Caki2 (cell line): ENCODE measurements at places on chromosomes 5 and 9. TPM values are rescaled to one million over a fixed set of nuclear protein-coding genes. Genes with fewer than 3 reads are reported as not detected.

- no peak for DNase-seq
Observed at GRCh38 chr9:130260816-130261765, 4.5 kb upstream of the HMCN2 start.

GRCh38 chr9:113541019-113541900 is 77.7 kb downstream of the RGS3 start:
- DNase-seq: peak; percentile 80

- DNase-seq: no peak
Observed at GRCh38 chr5:181182651-181183050, 22.3 kb downstream of the TRIM7 start.

GRCh38 chr9:16626577-16627130 is 243.8 kb downstream of the BNC2 start:
- DNase-seq: peak; percentile 88

DNA sequence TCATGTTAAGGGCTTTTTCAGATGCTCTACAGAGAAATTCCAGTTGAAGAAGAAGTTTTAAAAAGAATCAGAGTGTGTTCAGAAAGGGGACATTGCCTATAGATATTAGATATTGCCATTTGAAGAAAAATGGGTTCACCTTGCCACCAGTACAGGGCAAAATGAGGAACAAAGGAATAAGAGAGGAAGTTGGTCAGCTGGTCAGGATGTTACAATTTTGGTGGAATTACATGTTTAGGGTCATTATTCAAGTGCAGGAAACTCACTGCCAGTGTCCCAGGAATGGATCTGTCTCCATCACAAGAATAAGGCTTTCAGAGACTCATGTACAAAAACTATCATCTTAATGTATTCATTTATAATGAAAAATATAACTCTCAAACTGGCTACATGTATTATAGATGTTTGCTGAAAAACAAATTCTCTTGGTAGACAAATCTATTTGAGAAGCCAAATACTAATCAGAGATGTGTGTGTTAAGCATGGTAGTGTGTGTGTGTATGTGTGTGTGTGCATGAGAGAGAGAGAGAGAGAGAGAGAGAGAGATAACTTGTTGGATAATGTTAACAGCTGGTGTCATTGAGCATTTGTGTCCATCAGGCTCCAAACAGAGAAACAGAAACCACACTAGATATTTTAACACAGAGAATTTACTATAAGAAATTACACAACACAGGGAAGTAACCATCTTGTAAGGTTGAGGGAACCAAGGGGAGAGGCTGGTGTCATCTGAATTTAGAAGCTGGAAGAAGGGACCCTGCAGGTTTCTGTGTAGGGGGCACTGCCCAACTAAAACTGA is 5.0 kb upstream of the C1QTNF3 start:
- DNase-seq: no peak

DNA sequence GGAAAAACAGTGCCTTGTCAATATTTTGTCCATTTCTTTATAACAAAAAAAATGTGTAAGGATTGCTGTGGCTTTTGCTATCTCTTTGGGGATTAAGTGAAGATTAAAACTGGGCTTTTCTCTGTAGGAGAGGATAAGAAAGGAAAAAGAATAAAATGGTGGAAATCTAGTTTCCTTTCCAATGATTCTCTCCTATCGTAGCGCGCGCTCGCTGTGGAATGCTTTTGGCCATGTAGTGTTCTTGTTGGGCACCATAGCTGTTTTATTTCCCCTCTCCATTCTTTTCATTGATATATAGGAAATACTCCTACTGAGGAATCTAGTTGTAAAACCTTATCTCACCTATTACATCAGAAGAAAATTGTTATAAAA is 1.5 kb downstream of the STXBP1 start:
- no peak for DNase-seq

- DNase-seq: no peak
Observed at GRCh38 chr5:129958581-129958980, 54.3 kb downstream of the CHSY3 start.

HAVCR2 gene
- not detected in 2 replicates for total RNA-seq

KLHL9 gene
- total RNA-seq: 2.5 and 4.3 TPM in 2 replicates

OSMR gene
- total RNA-seq: 18.8 and 26.3 TPM in 2 replicates

SPINK7 gene
- not detected in 2 replicates for total RNA-seq
